Occipital lobe (tissue), 3 donors: ENCODE measurements at places on chromosomes 4 and X.

DNA sequence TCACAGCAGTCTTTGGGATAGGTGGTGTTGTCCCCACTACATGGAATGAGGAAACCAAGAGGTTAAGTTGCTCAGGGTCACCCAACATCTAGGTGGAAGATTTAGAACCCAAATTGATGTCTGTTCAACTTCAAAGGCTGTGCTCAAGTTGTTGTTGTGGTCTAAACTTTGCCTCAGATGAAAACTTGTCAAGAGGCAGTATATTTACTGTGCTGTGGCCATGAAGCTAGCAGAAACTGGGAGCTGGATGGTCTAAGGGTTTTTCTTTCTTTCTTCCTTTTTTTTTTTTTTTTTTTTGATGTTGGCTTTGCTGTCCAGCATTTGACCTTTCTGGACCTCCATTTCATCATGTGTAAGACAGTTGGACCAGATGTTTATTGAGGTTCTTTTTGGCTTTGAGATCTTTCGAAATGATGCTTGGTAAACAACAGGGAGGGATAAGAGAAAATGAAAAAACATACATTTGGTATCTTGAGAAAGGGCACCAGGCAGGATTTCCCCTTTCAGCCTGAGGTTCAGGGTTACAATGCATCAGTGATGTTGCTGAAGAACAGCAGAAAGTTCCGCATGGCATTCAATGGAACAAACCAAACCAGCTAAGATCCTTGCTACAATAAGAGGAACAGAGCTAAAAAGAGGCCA, 166.2 kb upstream of the RPS6KA3 start:
- no peak for DNase-seq

DNA sequence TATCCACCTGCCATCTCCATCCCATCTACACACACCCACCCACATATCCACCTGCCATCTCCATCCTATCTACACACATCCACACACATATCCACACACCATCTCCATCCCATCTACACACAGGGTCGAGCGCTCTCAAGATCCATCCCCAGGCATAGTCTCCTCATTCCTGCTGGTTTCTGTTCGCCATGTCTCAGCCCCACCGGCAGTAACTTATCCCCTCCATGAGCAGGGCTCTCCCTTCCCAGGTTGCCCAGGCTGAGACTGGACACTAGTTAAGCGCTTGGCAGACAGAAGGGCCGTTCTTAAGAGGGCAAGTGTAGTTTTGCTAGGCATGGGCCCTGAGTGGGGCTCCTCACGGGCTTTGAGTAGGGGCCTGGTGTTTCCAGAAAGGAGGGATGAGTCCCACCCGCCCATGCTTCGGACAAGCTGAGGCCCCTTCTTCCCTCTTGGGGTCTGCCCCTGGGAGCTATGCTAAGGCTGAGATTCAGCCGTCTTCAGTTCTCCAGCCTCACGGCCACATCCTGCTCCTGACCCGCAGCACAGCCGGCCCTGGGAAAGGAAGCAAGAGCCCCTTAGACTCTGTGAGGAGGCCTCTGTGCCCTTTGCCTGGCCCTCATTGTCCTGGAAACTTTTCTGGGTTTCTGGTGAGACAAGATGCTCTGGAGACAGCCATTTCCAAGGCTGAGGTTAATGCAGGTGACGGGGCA, 20.4 kb downstream of the TMEM271 start:
- no peak for DNase-seq

GRCh38 chr4:175460414-175460813, 351.6 kb downstream of the GPM6A start:
- DNase-seq, result no peak

DNA sequence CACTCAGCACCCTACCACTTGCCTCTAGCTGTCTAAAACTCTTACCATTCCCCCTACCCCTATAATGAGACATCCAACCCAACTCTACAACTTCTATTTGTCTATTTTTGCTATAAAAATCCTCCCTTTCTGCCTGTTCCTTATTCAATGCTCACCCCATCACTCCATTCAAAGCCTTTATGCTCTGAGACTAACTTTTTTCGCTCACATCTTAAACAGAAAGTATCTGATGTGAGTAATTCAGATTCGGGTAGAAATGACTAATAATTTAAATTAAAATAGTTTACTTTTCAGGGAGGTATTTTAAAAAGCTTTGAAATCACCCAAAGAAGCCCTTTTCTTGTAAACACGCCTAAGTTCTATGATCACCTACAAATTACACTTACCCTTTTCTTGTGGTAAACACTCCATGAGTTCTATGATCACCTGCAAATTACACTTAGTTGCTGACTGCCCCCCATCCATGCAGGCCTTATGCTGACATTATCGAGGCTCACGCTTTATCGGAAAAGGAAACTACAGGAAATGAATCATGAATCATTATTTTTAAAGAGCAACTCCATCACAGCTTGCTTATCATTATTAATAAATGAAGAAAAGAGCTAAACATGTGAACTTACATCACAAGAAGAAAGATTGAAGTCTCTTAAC, 168.7 kb upstream of the PPP1R2C start:
- no peak for DNase-seq
